ENCODE measurements at places on chromosomes 12 and 14.
A peak's percentile ranks its signal among the peaks of the same experiment; 100 is the strongest.

DNA sequence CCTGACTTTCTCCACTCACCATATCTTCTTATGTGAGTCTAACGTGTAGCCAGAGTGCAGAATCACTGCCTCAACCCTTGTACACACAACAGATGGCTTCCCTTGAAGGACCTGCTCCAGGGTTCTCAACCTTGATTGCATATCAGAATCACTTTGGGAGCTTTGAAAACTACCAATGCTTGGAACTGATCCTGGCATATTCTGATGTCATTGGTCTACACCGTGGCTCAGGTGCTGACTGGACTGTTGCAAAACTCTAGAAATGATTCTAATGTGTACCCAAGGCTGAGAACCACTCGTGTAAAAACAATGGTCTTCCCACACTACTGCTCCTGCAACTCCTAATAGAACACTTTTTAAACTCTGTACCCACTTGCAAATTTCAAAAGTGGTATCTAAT is 18.5 kb downstream of the TMEM132D start:
- no peak for DNase-seq

- DNase-seq, result no peak
Measured at GRCh38 chr12:58148405-58148804, 207.0 kb downstream of the ATP23 start.

- DNase-seq, result no peak
Measured at GRCh38 chr12:111437816-111438454, 32.2 kb downstream of the SH2B3 start.

- DNase-seq, result peak; percentile 78
Measured at GRCh38 chr12:47742253-47742825, 16.3 kb downstream of the RAPGEF3 start.

GRCh38 chr12:57640175-57641042 is 7.4 kb upstream of the B4GALNT1 start:
- no peak for DNase-seq

DNA sequence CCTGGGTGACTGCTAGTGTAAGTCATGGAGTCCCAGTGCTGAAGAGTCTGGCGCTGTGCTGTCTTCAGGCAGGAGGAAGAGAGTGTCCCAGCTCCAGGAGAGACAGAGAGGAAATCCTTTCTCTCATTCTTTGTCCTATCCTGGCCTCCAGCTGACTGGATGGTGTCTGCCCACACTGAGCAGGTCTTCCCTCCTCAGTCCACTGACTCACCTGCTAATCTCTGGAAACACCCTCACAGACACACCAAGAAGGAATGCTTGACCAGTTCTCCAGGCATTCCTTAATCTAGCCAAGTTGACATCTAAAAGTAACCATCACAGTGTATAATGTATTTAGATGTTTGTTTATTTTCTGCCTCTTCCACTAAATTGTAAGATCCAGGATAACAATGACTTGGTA is 53.9 kb downstream of the EMP1 start:
- DNase-seq, result no peak

GRCh38 chr12:47612953-47613352 is 92.9 kb downstream of the RPAP3 start:
- DNase-seq, result no peak

DNA sequence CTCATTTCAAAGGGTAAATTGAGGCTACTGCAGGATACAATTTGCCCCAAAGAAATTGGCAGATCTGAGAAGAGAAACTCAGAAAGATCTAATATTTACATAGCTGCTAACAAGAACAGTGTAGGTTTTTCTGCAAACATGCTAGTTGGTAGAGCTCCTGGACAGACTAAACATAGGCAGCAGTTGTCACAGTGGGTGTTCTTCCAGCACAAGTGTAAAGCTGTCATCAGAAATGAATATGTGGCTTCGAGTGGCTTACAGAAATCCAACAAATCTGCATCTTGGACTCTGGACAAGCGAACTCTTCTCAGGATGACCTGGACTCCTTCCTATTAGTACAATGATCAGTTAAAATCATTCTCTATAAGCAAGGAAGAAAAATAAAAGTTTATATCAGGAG is 5.9 kb downstream of the CBX5 start:
- no peak for DNase-seq

- no peak for DNase-seq
Measured at GRCh38 chr14:68427550-68427890, 365.3 kb downstream of the ZFP36L1 start.

- no peak for DNase-seq
Measured at GRCh38 chr14:37051153-37051552, 121.3 kb downstream of the SLC25A21 start.

- no peak for DNase-seq
Measured at GRCh38 chr14:71532790-71533189, 399.4 kb upstream of the RGS6 start.

DNA sequence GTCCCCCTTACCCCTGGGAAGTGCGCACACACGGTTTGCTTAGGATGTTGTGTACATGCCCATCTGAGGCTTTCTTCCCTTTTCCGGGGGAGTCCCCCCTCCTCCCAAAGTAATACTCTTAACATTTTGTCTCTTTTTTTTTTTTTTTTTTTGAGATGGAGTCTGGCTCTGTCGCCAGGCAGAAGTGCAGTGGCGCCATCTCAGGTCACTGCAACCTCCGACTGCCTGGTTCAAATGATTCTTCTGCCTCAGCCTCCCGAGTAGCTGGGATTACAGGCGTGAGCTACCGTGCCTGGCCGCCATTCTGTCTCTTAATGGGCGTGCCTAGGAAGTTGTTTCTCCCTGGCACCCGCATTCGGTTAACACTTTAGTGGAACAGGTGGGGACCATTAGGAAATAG is 4.5 kb upstream of the GMFB start:
- no peak for DNase-seq

DNA sequence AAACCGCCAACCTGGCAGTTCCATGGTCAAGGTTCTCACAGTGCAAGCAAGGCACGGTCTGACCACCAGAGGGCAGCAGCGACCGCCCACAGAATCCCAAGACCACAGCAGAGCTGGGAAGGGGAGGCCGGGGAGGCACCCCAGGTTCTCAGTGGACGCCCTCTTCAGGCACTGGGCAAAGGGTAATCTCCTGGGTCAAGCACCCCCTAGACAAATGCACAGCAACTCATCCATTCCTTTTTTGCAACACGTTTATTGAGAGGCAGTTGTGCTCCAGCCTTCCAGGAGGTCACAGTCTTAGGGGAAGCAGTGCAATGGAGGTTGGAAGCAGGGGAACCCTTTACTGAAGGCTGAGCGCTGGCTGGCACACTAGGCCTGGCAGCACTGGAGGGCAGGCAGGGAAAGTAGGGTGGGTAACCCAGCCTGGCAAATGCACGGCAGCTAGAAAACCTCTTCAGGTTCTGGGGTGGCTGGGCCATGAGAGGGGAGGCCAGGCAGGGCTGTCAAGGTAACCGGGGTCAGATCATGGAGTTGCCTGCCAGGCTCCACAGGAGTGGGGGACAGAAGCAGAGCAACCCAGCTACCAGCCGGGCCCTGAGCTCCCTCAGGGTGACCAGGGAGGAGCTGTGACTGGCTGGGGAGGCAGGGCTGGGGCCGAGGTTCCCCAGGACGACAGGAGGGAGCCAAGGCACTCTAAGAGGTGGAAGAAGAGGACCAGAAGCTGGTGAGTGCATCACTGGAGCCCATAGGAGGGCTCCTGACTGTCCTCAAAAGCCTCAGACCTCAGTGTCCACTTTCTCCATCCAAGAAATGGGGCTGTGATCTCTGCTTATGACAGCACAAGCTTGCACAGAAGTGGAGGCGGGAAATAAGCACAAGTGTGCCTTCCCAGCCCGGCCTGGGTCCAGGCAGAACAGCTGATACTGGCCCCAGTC is 1.8 kb upstream of the RHOF start:
- peak; percentile 89 for DNase-seq

DNA sequence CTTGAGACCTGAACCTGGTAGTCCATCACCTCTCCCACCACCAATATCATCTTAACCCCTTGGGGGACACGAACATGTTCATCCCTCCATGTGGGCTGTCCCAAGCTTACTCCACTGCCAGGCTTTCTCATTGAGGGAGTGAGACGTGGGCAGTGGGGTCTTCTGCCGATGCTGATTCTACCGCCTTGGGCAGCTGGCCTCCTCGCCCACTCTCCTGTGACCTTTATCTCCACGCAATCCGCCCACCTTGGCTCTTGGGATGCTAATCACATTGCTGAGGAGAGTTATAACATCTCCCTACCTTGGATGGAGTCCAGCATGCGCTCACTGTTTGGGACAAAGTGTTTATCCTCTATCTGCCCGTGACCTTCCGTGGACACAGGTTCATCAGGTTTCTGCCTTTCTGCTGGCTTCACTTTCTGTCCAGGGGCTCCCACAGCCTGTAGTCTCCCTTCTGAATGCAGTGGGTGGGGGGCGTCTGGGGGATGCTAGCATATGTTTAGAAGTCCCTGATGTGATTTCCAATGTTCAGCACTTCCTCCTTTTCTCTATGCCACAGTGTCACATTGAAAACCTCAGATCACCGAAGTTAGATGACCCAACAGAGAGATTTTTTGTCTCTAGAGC is 53.2 kb upstream of the ESRRB start:
- DNase-seq, result no peak

DNA sequence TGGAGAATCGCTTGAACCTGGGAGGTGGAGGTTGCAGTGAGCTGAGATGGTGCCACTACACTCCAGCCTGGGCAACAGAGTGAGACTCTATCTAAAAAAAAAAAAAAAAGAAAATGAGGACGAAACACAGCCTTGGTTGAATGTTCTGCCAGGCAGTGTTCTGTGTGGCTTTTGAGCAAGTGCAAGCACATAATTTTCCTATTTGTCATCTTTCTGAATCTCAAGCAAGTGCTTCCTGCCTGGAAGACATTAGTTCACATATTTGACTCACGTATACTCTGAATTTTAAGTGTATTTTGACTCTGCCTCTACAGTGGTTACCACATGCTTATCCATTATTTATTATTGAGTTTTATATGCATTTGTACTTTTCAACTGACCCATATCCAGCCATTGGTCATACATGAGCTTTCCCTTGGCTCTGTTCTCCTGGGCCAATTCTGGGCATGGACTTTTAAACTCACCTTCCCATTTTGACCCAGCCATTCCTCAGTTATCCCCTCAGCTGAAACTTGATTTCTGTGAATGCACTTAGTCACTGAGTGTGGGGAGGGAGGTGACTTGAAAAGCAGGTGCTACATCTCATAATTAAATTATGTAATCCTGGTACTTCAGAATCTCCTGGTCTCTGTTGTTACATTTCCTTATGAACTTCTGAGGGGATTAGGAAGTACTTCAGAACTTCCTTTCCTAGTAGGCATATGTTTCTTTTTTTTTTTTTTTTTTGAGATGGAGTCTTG is 8.1 kb downstream of the OR10G2 start:
- no peak for DNase-seq

DNA sequence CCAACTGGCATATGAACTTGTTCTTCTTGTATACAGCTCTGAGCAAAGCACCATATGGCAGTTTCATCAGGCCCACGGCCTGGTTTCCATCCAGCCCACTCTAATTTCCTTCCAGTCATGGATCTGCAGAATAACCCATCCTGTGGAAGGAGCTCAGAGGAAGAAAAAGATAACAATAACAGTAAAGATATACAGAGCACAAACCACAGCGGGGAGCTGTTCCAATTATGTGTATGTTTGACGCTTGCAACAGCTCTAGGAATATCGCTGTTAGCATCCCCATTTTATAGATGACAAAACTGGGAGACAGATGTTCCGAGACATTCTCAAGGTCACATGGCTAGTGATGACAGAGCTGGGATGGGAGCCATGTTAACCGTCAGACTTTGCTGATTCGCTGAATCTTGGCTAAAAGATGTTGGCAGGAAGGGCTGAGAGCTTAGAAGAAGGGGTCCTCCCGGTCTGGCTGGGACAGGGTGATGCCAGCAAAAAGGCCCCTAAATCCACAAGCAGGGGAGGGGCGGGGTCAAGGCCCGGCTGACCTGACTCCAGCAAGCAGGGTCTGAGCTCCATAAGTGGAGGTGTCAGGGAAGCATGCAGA is 34.4 kb upstream of the CIPC start:
- no peak for DNase-seq

- no peak for DNase-seq
Measured at GRCh38 chr14:53715193-53715721, 241.4 kb downstream of the BMP4 start.

- DNase-seq, result no peak
Measured at GRCh38 chr12:116293687-116294453, 16.4 kb upstream of the MED13L start.

DNA sequence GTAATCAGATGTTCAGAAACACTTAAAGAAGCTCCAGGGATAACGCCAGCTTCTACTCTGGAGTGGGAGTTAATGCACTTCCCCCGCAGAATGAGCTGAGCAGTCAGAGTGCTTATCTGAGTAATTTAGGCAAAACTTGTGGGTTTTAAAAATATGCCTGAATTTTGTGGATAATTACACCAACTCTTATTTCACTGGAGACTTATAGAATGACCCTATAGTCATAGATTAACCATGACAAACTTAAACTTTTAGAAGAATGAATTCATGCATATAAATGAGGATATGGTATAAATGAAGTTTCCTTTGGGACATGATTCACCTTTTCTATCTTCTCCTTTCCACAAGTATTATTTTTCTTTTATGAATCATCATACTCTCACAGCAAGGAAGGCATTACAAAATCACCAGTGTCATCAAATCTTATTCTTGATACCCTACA is 241.1 kb upstream of the FBXO33 start:
- DNase-seq, result no peak

DNA sequence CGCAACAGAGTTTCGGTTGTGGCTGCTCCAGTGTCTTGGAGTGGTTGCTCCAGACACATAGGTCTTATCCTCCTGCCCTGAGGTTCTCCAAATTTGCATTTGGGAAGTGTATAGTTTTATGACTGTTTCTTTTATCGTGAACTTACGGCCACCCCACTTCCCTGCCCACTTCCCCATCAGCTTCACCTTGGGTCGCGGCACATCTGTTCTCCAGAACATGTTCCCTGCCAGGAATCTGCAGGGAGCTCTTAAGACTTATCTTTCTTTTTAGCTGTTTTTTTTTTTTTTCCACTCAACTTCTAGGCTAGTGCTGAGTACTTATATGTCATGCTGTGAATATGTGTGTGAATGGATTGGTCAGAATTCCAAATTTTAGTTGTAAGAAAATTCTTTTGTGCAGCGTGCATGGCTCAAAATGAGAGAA is 75.4 kb downstream of the ETV6 start:
- DNase-seq, result no peak

DNA sequence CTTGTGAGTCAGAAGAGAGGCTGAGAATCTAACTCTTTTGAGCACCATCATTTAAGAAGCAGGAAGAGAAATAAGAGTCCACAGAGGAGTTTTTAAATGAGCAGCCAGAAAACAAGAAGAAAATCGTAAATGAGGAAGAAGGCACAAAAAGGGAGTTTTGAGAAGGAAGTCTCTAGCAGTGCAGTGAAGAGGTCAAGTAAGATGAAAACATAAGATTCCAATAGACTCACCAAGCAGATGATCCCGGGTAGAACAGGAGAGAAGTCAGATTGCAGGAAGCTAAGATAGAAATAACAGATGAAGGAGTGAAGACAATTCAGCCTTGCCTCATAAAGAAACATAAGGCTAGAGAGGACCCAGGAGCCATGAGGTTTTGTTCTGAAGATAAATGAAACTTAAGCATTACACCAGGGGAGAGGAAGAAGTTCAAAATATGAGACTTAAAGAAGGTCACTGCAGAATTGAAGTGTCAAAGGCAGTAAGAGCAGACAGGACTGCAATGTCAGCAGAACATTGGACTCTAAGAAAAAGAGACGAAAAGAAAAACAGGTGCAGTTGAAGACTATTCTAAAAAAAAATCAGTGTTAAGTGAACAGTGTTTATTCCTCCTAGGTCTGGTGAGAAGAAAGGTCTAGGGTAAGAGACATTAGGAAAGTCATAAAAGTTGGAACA is 229.0 kb downstream of the SEC23A start:
- DNase-seq, result no peak

- no peak for DNase-seq
Measured at GRCh38 chr12:38890102-38890855, 15.1 kb downstream of the CPNE8 start.

GRCh38 chr12:67810166-67810565 is 161.6 kb downstream of the DYRK2 start:
- DNase-seq, result no peak

Measured in activated CD4-positive, alpha-beta T cell treated with anti-CD3 and anti-CD28 coated beads, Interleukin-2, Interleukin-4, amounts not matched to agents 100 ng/mL and 50 ng/mL, durations not matched to agents 16 hours and 8 hours (primary cell).